ENCODE measurements at places on chromosomes 3 and 15. TPM values are rescaled to one million over a fixed set of nuclear protein-coding genes. Genes with fewer than 3 reads are reported as not detected.

GRCh38 chr3:56121716-56122115 is 346.6 kb downstream of the ERC2 start:
- DNase-seq, result no peak
- H3K27me3 ChIP-seq, result no peaks in the 10 kb centered on the region
- H3K27ac ChIP-seq, result no peak overlapping the region
- no peaks in the 10 kb centered on the region for H3K36me3 ChIP-seq
- H3K4me3 ChIP-seq, result no peak overlapping the region

Gene ECE2
- total RNA-seq, result not detected

Gene INTS14
- 33.0 TPM for total RNA-seq

Gene PCOLCE2
- total RNA-seq, result 9.3 TPM

DNA sequence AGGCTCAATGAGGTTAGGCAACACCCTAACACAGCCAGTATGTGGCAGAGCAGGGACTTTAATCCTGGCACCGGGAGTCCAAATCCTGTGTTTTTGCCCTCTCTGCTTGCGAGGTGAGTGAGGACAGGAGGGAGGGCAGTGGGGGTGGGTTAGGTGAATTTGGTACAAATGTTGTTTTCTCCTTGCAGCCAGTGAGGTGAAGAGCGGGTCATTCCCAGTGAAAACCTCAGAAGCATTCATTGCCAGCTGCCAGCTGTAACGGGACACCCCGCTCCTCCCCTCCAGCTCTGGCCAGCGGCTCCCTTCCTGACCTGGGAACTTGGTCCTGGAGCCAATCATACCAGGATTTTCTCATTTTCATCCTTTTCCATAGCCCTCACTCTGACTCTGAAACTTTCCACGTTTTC is 45.7 kb upstream of the RAB6B start:
- no peaks in the 10 kb centered on the region for H3K36me3 ChIP-seq
- peaks cover 2% of the 10 kb centered on the region for H3K27me3 ChIP-seq
- no peak overlapping the region for H3K27ac ChIP-seq
- no peak overlapping the region for H3K4me3 ChIP-seq
- peak; percentile 63 for DNase-seq
- H3K4me1 ChIP-seq, result peaks cover 55% of the 10 kb centered on the region

Gene SAMD7
- total RNA-seq, result not detected

Gene ZNF620
- total RNA-seq, result 1.1 TPM

DNA sequence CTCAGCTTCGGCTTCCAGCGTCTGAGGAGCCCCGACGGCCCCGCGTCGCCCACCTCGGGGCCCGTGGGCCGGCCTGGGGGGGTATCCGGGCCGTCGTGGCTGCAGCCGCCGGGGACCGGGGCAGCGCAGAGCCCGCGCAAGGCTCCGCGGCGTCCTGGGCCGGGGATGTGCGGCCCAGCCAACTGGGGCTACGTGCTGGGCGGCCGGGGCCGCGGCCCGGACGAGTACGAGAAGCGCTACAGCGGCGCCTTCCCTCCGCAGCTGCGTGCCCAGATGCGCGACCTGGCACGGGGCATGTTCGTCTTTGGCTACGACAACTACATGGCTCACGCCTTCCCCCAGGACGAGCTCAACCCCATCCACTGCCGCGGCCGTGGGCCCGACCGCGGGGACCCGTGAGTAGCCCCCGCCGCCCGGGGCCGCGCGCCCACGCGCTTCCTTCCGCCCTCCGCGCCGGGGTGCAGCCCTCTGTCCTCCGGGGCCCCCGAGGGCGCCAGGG is 462 bp downstream of the EDEM1 start:
- DNase-seq, result no peak
- no peaks in the 10 kb centered on the region for H3K27me3 ChIP-seq
- no peaks in the 10 kb centered on the region for H3K36me3 ChIP-seq

DNA sequence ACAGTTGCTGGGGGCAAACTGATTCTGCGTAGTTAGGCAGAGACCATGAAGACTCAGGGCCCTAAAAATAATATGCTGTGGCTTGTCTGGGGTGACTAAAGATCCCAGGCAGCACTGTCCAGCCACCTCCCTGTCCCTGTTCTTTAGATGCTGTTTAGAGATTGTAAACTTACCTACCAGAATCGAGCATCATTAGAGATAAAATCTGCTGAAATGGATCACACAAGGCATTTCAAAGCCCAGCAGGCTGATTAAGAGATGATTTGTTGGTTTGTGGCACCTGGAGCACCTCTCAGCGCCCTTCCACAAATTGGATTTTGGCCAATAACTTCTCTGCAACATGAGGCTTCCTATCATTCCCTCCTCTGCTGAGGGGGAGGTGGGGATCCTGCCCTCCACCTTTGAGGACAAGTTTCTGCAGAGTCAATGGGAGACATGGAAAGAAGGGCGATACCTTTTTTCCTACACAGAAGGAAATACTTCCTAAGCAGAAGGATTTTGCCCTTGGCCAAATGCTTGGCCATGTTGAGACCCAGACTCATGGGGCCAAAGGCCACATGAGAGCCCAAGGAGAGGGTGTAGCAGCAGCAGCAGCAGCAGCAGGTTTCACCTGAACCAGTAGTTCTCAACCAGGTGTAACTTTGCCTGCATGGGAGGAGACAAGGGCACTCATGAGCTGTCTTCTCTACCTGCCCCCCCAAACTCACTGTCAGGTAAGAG is 37.5 kb downstream of the SEMA5B start:
- peaks cover 11% of the 10 kb centered on the region for H3K36me3 ChIP-seq
- no peak overlapping the region for H3K27ac ChIP-seq
- H3K4me1 ChIP-seq, result peaks cover 30% of the 10 kb centered on the region
- H3K4me3 ChIP-seq, result no peak overlapping the region
- H3K27me3 ChIP-seq, result peaks cover 44% of the 10 kb centered on the region

- no peaks in the 10 kb centered on the region for H3K27me3 ChIP-seq
- H3K4me1 ChIP-seq, result peaks cover 82% of the 10 kb centered on the region
- no peak for DNase-seq
- no peaks in the 10 kb centered on the region for H3K36me3 ChIP-seq
- peak overlapping the region; percentile 92 for H3K27ac ChIP-seq
Observed at GRCh38 chr3:29693863-29694262, 413.0 kb downstream of the RBMS3 start.

GRCh38 chr3:12574661-12575060 is 17.8 kb downstream of the MKRN2 start:
- H3K27ac ChIP-seq, result no peak overlapping the region
- H3K27me3 ChIP-seq, result no peaks in the 10 kb centered on the region
- no peak for DNase-seq
- no peak overlapping the region for H3K4me3 ChIP-seq
- peaks cover 48% of the 10 kb centered on the region for H3K36me3 ChIP-seq

- DNase-seq, result no peak
- peak overlapping the region; percentile 98 for H3K27ac ChIP-seq
- H3K27me3 ChIP-seq, result no peaks in the 10 kb centered on the region
- H3K4me3 ChIP-seq, result peak overlapping the region; percentile 95
Observed at GRCh38 chr3:5122741-5123706, 932 bp downstream of the ARL8B start.

- H3K4me3 ChIP-seq, result no peak overlapping the region
- H3K4me1 ChIP-seq, result peaks cover 3% of the 10 kb centered on the region
- DNase-seq, result no peak
- peaks cover 3% of the 10 kb centered on the region for H3K36me3 ChIP-seq
- no peak overlapping the region for H3K27ac ChIP-seq
- no peaks in the 10 kb centered on the region for H3K27me3 ChIP-seq
Observed at GRCh38 chr3:17372362-17373210, 369.8 kb downstream of the TBC1D5 start.

Gene NCK1
- total RNA-seq, result 30.8 TPM

DNA sequence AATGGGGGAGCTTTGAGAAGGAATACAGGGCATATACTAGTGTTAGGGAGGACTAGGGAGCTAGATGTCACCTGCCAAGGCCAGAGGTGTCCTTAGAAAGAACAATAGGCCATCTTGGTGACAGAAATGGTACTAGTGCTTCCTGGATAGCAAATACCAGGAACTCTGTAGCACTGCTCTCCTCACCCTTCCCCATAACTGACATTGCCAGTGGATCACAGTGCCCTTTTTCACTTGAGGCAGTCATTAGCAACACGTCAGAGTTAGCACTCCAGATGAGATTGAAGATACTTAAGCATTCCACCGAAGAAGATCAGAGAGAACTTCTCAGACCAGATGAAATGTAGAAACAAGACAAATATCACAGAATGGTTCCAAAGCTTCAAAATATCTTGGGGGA is 103.1 kb upstream of the PDZRN3 start:
- H3K4me3 ChIP-seq, result peak overlapping the region; percentile 36
- peaks cover 36% of the 10 kb centered on the region for H3K4me1 ChIP-seq
- H3K27me3 ChIP-seq, result no peaks in the 10 kb centered on the region
- peak overlapping the region; percentile 92 for H3K27ac ChIP-seq
- DNase-seq, result no peak
- no peaks in the 10 kb centered on the region for H3K36me3 ChIP-seq

Gene IL17RE
- 1.6 TPM for total RNA-seq

Gene TPRG1
- 3.0 TPM for total RNA-seq

DNA sequence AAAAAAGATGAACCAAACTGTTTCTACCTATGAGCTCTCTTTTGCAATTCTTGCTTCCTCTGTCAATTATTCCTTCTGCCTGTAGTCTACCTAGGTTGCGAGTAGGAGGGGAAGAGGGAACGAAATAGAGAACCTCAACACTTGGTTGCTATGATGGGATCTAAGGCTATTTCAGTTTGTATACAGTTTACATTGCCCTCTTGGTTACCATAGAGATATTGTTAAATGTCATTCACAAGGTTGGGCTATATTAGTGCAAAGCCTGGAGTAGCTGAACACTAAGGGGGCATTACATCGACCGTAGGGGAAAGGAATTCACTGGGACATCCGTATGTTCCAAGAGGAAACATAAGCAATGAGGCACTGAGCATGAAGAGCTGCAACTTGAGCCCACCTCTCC is 276.9 kb downstream of the GBE1 start:
- H3K4me1 ChIP-seq, result peaks cover 27% of the 10 kb centered on the region
- no peak for DNase-seq
- H3K27me3 ChIP-seq, result no peaks in the 10 kb centered on the region
- H3K4me3 ChIP-seq, result no peak overlapping the region
- peak overlapping the region; percentile 79 for H3K27ac ChIP-seq

Gene RFT1
- total RNA-seq, result 13.9 TPM

DNA sequence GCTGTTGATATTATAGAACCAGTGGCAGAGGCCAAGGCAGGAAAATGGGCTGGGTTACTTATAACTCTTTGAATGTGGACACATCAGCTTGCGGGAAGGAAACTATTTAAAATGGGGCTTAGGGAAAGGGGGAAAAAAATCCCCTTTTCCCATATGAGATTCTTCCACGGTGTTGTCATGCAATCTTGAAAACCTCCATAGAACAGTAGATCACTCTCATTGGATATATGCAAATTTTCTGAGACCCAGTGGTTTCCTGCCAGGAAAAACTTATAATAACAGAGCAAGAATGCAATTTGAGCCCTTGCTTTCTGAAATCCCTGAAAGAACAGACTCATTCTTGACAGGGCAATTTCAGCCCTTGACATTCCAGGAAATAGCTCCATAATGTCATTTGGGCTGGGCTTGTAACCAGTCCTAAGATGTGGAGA is 31.1 kb downstream of the TMEM212 start:
- H3K27me3 ChIP-seq, result no peaks in the 10 kb centered on the region
- peaks cover 70% of the 10 kb centered on the region for H3K4me1 ChIP-seq
- DNase-seq, result no peak

GRCh38 chr3:100465892-100466777 is 26.3 kb upstream of the TMEM45A start:
- no peak overlapping the region for H3K4me3 ChIP-seq
- peaks cover 3% of the 10 kb centered on the region for H3K4me1 ChIP-seq
- H3K27ac ChIP-seq, result no peak overlapping the region
- DNase-seq, result no peak
- H3K27me3 ChIP-seq, result peaks cover 3% of the 10 kb centered on the region

Gene NTRK3
- total RNA-seq, result not detected

DNA sequence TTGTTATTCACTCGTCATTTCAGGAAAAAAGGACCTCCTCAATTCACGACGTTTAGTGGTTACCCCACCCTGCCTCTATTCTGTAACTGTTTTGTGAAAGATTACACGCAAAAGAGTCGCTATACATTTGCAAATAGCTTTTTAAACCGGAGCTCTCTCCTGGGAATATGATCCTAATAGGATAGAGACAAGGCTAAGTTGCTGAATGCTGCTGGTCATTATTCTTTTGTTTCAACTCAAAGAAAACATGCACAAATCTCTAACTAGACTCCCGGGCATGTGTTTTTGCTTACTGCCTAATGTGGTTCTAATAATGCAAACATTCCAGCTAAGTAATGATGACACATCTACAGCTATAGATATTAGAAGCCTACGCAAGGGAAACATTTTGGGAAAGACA is 214.6 kb upstream of the MDFIC2 start:
- H3K36me3 ChIP-seq, result no peaks in the 10 kb centered on the region
- no peak overlapping the region for H3K4me3 ChIP-seq
- peaks cover 20% of the 10 kb centered on the region for H3K4me1 ChIP-seq
- no peak overlapping the region for H3K27ac ChIP-seq

DNA sequence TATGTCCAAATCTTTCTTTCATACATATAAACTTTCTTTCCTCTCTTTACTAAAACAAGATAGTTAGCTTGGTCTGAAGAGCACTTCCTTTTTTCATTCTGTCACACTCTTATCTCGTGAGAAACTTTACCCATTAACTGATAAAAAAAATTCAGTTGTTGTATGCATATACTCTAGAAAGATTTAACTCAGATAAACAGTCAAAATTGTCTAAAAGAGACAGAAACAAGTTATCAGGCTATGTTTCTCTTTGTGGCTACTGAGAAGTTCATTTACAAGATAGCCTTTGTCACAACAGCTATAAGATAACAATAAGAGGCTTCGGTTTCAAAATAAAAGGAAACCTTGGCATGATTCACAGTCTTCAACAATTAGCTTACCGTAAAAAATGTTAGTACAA is 235.7 kb upstream of the ATP10A start:
- H3K27ac ChIP-seq, result no peak overlapping the region
- H3K4me1 ChIP-seq, result no peaks in the 10 kb centered on the region
- H3K4me3 ChIP-seq, result no peak overlapping the region
- H3K27me3 ChIP-seq, result no peaks in the 10 kb centered on the region
- H3K36me3 ChIP-seq, result no peaks in the 10 kb centered on the region

Gene TIGIT
- total RNA-seq, result not detected

DNA sequence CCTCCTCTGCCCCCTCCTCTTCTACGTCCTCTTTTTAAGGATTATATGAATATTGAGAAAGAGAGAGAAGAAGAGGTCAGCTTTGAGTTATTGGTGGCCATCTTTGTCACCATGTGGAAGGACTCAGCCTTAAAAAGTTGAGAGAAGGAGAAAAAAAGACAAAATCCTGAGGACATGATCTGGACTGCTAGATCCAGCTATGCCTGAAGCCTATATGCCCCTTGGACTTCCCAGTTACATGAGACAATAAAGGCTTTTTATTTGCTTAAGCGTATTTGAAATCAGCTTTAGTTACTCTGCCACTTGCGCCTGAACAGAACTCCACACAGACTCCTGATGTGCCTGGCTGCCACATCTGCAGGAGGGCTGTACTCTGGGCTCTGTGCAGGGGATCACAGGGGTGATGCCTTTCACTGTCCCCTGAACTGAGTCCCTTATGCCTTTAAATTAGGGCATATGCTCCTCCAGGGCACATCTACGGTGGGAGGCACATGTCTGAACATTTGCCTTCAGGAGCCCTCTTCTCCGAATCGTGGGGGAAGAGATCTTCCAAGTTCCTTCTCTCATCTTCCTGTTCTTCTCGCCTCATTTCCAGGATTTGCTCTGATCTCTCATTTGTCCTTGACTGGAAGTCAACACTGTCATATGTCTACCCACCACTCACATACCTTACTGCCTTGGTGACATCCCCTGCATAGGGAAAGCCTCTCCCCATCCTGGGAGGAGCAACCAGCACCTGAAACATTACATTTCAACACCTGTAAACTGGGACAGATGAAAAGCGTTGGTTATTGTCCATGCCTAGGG is 14.0 kb upstream of the PLA2G4E start:
- H3K4me3 ChIP-seq, result no peak overlapping the region
- no peak overlapping the region for H3K27ac ChIP-seq
- H3K4me1 ChIP-seq, result peaks cover 19% of the 10 kb centered on the region
- peaks cover 11% of the 10 kb centered on the region for H3K27me3 ChIP-seq
- peaks cover 2% of the 10 kb centered on the region for H3K36me3 ChIP-seq

Measured in chondrocyte (in vitro differentiated cells).